ENCODE measurements at places on chromosomes 12 and 14. TPM values are rescaled to one million over a fixed set of nuclear protein-coding genes. Genes with fewer than 3 reads are reported as not detected.

- no peak for DNase-seq
- no peak overlapping the region for H3K4me3 ChIP-seq
- no peaks in the 10 kb centered on the region for H3K27me3 ChIP-seq
Measured at GRCh38 chr14:99549684-99550083, 54.3 kb downstream of the CCDC85C start.

DNA sequence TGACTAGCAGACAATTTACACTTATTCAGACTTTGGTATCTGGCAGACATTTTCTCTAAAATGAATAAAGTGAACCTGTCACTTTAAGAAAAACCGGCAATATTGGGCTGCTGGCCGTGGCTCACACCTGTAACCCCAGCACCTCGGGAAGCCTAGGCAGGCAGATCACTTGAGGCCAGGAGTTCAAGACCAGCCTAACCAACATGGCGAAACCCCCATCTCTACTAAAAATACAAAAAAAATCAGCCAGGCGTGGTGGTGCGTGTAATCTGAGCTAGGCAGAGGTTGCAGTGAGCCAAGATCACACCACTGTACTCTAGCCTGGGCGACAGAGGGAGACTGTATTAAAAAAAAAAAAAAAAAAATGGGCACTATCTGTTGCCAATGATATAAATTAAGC, 11.5 kb downstream of the DUSP16 start:
- H3K36me3 ChIP-seq, result no peaks in the 10 kb centered on the region
- H3K27ac ChIP-seq, result no peak overlapping the region
- H3K27me3 ChIP-seq, result no peaks in the 10 kb centered on the region
- no peak overlapping the region for H3K4me3 ChIP-seq
- no peak for DNase-seq
- H3K4me1 ChIP-seq, result no peaks in the 10 kb centered on the region

The FITM1 gene
- total RNA-seq, result 0.72 TPM

The IRAK3 gene
- total RNA-seq, result not detected

- H3K36me3 ChIP-seq, result no peaks in the 10 kb centered on the region
- H3K27ac ChIP-seq, result no peak overlapping the region
- peak; percentile 43 for DNase-seq
- no peak overlapping the region for H3K4me3 ChIP-seq
- no peaks in the 10 kb centered on the region for H3K27me3 ChIP-seq
Measured at GRCh38 chr12:9634177-9634803, 26.6 kb upstream of the KLRB1 start.

DNA sequence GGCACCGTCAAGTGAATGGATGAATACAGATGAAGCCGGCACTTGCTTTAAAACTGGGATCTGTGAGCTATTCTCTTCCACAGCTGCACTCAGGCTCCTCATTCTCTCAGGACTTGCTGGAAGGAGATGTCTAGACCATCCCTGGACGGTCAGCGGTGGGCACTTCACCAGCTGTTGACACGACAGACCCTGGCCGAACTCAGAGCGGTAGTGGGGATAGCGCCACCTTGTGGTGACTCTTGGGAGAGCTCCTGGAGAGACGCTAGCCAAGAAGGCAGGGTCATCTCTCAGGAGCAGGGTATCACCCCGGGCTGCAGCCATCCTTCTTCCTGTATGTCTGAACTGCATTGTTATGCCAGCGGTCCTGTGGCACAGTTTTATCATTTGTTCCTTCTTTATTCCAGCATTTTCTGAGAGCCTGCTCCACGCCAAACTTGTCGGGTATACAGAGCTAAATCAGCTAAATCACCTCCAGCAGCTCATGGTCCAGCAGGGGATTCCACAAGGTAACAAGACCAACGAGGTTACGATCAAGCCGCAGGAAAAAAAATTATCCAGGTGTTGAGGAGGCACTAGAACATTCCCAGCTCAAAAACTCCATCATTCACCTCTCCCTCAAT, 10.0 kb downstream of the WNT1 start:
- no peak overlapping the region for H3K27ac ChIP-seq
- no peaks in the 10 kb centered on the region for H3K4me1 ChIP-seq
- no peak overlapping the region for H3K4me3 ChIP-seq

- H3K36me3 ChIP-seq, result no peaks in the 10 kb centered on the region
- no peak for DNase-seq
- H3K4me3 ChIP-seq, result no peak overlapping the region
Measured at GRCh38 chr14:69712599-69713088, 54.3 kb upstream of the SRSF5 start.

DNA sequence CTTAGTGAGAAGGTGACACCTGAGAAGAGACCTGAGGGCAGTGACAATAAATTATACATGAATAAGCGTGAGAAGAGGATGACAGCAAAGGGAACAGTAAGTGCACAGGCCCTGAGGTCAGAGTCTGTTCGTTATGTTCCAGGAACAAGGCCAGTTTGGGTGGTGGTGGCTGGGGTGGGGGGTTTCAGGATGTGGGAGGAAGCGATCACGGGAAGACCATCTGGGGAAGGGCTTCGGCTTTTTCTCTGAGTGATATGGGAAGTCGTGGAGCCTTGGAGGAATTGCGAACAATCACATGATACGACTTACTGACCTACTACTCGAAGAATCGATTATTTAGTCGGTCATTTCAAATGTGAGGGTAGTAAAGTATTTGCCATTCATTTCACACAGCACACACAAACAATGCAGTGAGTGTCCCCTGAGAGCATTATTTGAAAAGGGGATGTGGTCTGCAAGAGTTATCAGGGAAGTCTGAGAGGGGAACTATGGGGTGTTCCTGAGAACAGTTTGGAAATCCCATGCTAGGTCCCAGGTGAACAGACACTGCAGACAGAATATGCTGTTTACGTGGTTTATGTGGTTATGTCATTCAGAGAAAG, 94.7 kb downstream of the SLC38A1 start:
- H3K27ac ChIP-seq, result no peak overlapping the region
- DNase-seq, result no peak
- H3K4me3 ChIP-seq, result no peak overlapping the region
- no peaks in the 10 kb centered on the region for H3K27me3 ChIP-seq
- H3K36me3 ChIP-seq, result no peaks in the 10 kb centered on the region

DNA sequence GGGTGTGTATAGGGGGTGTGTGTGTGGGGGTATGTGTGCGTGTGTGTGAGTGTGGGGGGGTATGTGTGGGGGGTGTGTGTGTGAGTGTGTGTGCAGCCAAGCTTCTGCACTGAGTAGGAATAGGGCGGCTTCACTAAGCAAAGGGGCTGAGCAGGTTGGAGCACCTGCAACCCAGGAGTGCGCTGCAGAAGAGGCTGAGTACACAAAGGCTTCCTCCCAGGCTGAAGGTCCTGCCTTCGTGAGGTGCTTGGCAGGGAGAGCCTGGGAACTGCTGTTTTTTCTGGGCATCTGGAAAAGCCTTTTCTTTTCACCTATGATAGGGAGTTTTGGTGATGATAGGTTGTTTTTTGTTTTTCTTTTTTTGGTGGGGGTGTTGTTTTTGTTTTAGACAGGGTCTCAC, 6.0 kb upstream of the NUDT14 start:
- no peaks in the 10 kb centered on the region for H3K36me3 ChIP-seq
- peak; percentile 50 for DNase-seq
- peaks cover 13% of the 10 kb centered on the region for H3K27me3 ChIP-seq
- H3K4me1 ChIP-seq, result 0 out of 2 replicates have a peak, but pooled peaks cover 7% of the 10 kb centered on the region

DNA sequence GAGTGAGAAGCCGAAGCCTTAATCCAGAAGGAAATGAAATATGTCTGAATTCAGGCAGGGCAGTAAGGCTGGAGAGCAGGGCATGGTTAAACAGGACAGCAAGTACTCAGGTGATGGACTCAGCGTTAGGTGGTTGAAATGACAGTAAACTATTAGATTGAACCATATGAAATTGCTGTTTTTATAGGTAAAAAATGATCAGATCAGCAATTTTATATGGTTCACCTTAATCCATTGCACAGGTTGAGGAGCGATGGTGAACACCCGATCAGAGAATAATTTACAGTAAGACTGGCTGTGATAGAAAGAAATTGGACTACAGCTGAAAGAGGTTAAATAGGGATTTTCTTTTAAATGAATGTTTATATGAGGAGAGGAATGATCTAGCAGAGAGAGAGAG, 56.6 kb downstream of the TTC6 start:
- H3K27ac ChIP-seq, result no peak overlapping the region
- H3K4me1 ChIP-seq, result peaks cover 13% of the 10 kb centered on the region
- H3K36me3 ChIP-seq, result no peaks in the 10 kb centered on the region
- no peaks in the 10 kb centered on the region for H3K27me3 ChIP-seq

- no peaks in the 10 kb centered on the region for H3K27me3 ChIP-seq
- DNase-seq, result no peak
- no peak overlapping the region for H3K4me3 ChIP-seq
- peak overlapping the region; percentile 81 for H3K27ac ChIP-seq
- H3K4me1 ChIP-seq, result peaks cover 14% of the 10 kb centered on the region
Measured at GRCh38 chr14:90969531-90970166, 90.8 kb downstream of the RPS6KA5 start.

GRCh38 chr14:60657456-60658210, 8.4 kb upstream of the SIX1 start:
- H3K4me1 ChIP-seq, result 0 out of 2 replicates have a peak, but pooled peaks cover 6% of the 10 kb centered on the region
- H3K36me3 ChIP-seq, result no peaks in the 10 kb centered on the region
- no peak overlapping the region for H3K27ac ChIP-seq
- no peak for DNase-seq
- peak overlapping the region; percentile 63 for H3K4me3 ChIP-seq

- H3K27me3 ChIP-seq, result no peaks in the 10 kb centered on the region
- no peak for DNase-seq
- no peak overlapping the region for H3K4me3 ChIP-seq
- no peak overlapping the region for H3K27ac ChIP-seq
- H3K36me3 ChIP-seq, result 0 out of 2 replicates have a peak, but pooled peaks cover 2% of the 10 kb centered on the region
Measured at GRCh38 chr14:68623826-68624225, 169.0 kb downstream of the ZFP36L1 start.

DNA sequence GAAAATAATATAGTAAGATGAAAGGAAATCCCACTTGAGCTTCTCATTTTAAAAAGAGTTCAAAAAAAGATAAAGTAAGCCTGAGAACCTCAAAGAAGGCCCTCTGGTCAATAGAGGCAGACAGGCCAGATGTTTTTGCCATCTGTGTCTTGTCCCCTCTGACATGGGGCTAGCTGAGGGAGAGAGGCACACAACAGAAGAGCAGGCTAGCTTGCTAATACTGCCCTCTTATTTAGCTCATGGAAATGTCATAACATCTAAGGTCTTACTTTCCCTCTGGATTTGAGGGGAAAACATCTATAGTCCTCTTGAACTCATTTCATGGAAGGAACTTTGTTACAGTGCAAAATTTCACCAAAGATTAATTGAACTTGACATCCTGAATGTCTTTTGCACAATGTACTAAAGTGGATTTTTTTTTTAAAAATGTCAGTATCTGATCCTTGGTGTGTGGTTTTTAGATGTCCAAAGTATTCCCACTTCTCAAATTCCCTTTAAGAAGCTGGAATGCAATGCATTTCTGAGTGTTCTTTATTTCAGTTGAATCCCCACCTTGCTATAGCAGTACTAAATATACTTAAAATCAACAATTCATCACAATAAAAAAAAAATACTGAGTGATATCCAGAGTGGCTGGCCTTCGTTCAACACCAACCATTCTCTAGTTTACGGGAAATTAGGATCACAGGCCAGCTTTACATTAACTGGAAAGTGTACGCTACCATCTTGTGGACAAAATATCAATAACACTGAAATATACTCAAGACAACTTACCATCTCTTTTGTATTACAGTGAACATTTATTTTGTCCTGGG, 176.7 kb downstream of the PAH start:
- H3K27me3 ChIP-seq, result no peaks in the 10 kb centered on the region
- no peak for DNase-seq
- H3K27ac ChIP-seq, result no peak overlapping the region
- H3K4me1 ChIP-seq, result no peaks in the 10 kb centered on the region
